SW480 (cell line): ENCODE measurements at places on chromosomes 7 and 10.
A peak's percentile ranks its signal among the peaks of the same experiment; 100 is the strongest.

DNA sequence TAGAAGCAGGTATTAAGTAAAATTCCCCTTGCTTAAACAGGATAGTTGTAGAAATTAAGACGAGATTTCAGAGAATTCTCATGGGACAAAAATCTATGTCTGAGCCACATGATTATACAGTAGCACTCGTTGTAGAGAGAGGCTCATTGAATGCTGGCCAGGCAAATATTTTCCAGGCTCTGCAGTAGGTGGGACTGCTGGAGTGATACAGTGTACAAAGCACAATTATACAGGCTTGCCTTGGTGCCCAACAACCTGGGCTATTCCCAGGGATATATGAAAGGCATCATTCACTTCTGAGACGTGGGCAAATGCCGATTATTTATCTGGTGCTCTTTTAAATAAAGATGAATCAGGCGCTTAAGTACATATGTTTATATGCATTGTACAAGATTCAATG is 380.6 kb downstream of the PHTF2 start:
- no peak for DNase-seq

DNA sequence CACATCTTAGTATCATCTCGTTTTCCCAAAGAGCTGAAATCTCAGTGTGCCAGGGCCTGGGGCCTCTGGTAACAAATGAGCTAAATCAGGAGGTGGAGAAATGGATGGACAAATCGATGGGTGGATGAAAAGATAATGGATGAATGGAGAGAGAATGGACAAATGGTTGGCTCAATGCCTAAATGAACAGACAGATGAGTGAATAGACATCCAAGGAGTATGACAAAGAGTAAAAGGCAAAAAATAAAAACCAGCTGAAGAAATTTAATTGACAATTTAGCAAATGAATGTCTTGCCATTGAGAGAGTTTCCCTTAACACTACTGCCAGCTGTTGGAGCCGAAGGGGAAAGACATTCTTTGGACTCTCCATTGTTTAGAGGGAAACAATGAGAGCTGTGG is 8.0 kb downstream of the SYCE1 start:
- no peak for DNase-seq

GRCh38 chr10:100996678-100997359 is 2.8 kb upstream of the LZTS2 start:
- peak; percentile 33 for DNase-seq

DNA sequence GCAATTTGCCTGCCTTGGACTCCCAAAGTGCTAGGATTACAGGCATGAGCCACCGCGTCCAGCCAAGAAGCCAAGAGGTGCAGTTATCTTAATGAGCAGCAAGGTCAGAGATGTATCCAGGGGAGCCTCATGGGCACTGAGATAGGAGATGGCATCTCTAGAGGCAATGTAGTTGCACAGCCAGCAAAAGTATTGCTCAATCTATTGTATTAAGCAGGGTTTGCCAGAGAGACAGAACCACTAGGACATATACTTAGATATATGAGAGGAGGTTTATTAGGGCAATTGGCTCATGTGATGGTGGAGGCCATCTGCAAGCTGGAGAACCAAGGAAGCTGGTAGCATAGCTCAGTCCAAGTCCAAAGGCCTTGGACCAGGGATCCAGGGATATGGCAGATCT is 16.3 kb upstream of the VPS26A start:
- DNase-seq = no peak

- DNase-seq = no peak
Measured at GRCh38 chr10:10353326-10353868, 664.3 kb upstream of the CELF2 start.

GRCh38 chr7:31664890-31665289 is 22.1 kb upstream of the PPP1R17 start:
- no peak for DNase-seq

DNA sequence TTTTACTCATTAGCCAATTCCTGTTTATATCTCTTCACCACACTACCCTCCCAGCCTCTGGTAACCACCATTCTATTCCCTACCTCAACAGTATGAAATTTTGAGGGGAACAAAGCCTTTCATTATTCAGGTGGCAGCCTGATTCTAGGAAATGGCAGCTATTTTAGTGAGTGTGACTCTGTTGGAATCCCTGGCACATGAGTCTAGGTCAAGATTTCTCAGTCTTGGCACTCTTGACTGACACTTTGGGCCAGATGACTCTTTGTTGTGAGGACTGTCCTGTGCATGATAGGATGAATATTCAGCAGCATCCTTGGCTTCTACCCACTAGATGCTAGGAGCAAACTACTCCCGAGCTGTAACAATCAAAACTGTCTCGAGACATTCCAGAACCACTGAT is 322.8 kb upstream of the PHYHIPL start:
- DNase-seq = no peak

DNA sequence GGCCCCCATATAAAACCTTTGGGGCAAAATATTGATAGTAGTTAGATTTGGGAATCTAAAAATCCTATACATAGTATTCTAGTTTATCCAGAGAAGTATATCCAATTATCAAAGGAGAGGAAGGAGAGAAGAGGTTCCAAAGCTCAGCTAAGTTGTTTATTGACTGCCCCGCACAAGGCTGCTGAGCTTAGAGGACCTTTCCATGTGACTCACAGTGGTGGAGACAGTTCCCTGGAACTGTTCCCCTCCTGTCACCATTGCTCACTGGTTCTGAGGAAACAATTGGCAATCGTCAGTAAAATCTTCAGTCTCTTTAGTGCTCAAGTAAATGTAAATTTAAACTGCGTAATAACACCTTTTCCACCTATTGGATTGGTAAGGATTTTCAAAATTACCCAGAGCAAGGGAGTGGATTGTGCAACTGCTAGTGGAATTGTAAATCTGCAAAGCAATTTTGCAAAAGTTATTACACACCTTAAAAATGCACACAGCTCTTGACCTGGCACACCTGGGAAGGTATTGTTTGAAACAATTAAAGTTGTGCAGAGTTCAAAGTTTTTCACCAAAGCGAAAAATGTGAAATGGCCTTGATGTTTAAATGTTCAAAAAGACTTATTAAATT is 63.1 kb downstream of the EEPD1 start:
- no peak for DNase-seq

DNA sequence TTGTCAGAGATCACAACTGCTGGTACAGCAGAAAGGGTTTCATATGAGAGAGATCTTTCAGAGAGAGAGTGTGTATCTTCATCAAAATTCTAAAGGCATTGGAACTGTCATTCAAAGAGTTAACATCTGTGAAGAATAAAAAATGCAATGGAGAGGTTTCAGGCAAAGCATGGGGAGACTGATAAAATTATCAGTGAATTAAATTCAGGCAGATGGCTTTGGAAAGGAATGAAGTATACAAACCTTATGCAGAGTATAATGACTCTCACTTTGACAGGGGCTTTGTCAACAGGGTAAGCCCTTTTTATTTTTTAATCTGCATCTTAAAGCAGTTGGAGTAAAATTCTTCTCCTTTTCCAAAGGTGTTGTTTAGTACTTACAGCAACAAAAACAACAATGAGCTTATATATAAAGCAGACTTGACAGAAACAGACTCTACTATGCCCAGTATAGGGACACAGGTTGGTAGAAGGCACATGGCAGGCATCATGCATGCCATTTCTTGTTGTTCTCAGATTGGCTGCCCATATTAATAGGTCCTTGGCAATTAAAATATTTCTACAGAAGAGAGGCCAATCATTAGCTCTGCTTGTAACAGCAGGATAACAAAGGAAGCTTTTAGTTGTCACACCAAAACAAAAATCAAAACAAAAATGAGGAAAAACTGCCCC is 54.9 kb upstream of the NXPH1 start:
- DNase-seq = no peak

DNA sequence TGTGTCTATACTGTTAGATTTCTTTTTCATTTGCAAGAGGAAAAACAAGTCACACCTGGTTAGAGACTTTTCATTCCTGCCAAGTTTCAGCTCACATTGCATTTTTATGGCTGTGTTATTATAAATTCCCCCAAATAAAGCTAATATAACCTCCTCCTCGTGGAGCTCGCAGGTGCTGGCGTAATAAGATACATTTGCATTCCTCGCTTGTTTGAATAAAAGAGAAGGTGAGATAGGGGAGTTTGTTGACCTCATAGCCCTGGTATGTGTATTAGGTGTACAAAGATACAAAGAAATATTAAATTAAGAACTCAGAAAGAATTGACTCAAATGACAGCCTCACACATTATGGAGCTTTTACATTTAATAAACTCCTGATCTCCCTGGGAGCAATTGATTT is 257.7 kb upstream of the SP8 start:
- DNase-seq = no peak

- DNase-seq = no peak
Measured at GRCh38 chr10:70306181-70306705, 22.4 kb upstream of the NPFFR1 start.

GRCh38 chr7:51209426-51209825 is 107.2 kb downstream of the COBL start:
- no peak for DNase-seq

DNA sequence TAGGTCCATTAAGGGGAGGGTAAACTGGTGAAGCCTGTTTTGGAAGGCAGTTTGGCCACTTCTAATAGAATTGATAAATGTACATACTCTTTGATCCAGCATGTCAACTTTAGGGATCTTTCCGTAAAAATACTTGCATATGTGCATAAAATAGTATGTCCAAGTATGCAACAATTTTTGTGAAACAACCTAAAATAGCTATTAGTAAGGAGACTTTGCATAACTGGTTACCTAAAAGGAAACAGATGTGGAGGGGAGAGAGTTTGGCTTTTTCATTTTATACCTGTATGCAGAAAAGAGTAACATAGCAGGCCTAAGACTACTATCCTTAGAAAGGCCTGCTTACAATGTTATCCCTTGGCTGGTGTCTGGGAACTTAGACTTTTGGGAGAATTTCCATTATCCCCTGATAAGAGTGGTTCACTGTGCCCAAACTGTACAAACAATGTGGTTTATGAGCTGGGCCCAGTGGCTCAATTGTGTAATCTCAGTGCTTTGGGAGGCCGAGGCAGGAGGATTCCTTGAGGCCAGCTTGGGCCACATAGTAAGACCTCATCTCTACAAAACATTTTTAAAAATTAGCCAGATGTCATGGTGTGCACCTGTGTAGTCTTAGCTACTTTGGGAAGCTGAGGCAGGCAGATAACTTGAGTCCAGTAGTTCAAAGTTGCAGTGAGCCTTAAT is 21.3 kb downstream of the PTPN12 start:
- DNase-seq = no peak

- DNase-seq = no peak
Measured at GRCh38 chr7:46809886-46810285, 772.0 kb downstream of the TNS3 start.

DNA sequence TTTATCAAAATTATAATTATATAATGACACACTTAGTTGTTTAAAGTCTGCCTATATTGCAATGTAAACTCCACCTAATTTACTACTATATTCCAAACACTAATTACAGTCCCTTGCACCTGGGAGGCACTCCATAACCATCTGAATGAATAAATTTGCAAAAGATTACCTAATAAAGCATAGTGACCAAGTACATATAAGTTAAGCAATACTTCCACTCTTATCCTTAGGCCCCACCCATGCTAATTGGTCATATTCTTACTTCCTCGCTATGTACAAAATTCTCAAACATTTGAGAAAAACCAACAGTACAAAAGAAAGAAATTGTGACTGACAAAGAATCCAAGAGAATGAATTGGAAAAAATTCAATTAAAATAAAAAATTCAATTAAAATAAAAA is 65.3 kb downstream of the ZFAND4 start:
- DNase-seq = no peak

GRCh38 chr7:44921607-44922350 is 36.4 kb upstream of the PURB start:
- DNase-seq = peak; percentile 64

- no peak for DNase-seq
Measured at GRCh38 chr10:31620226-31621151, 301.5 kb downstream of the ZEB1 start.

- no peak for DNase-seq
Measured at GRCh38 chr7:28722684-28723083, 235.4 kb downstream of the TRIL start.

- DNase-seq = peak; percentile 81
Measured at GRCh38 chr10:110408203-110408871, 89.4 kb upstream of the DUSP5 start.

- DNase-seq = no peak
Measured at GRCh38 chr7:39421661-39422060, 144.5 kb upstream of the YAE1 start.
